Heart right ventricle (tissue), 16 donors: ENCODE measurements at places on chromosomes 12 and 14. TPM values are rescaled to one million over a fixed set of nuclear protein-coding genes. Genes with fewer than 3 reads are reported as not detected.

FAM222A gene
- 3.4 TPM for total RNA-seq

KRT3 gene
- total RNA-seq, result not detected

SOAT2 gene
- not detected for total RNA-seq

AICDA gene
- not detected for total RNA-seq

SLC17A8 gene
- total RNA-seq, result 0.17 TPM

TAS2R19 gene
- total RNA-seq, result 1.2 TPM

MYO1A gene
- not detected for total RNA-seq

RASAL1 gene
- total RNA-seq, result not detected

KLRC1 gene
- total RNA-seq, result not detected

LRRC74A gene
- total RNA-seq, result not detected

DNA sequence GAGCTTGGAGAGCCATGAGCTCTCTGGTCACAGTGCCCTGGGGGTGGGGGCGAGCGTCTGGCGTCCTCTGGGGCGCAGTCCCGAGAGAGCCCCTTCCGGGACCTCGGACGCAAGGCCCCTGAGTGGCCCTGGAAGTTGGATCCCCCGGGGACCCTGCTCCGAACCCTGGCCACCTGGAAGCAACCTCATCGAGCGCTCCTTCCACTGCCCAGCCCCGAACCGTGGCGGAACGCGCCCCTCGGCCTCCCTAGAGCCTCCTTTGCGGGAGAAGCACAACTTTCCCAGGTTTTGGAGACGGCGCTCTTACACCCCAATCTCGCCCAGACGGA lies 1.2 kb downstream of the NOS1 start:
- H3K4me1 ChIP-seq, result peaks cover 7% of the 10 kb centered on the region
- no peak for DNase-seq
- no peak overlapping the region for H3K4me3 ChIP-seq
- peaks cover 79% of the 10 kb centered on the region for H3K27me3 ChIP-seq

DNA sequence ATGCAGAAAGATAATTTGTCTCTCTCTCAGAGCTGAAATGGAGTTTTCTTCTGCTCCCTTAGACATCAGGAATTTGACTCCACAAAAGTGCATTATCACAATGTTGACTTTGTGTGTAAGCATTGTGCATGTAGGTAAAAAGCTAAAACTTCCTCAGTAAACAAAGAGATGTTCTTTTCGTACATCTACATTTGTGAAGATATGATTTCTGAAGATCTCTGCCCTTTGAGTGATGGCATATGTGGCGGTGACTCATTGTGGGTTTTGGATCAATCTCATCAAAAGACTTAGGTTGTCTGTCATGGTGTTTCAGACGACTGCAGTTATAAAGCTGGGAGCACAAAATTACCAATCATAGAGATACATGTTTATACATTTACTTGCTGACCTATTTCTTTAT lies 411.4 kb upstream of the LMO3 start:
- no peak overlapping the region for H3K27ac ChIP-seq
- H3K4me1 ChIP-seq, result no peaks in the 10 kb centered on the region
- H3K27me3 ChIP-seq, result no peaks in the 10 kb centered on the region
- no peak overlapping the region for H3K4me3 ChIP-seq
- H3K36me3 ChIP-seq, result no peaks in the 10 kb centered on the region

DNA sequence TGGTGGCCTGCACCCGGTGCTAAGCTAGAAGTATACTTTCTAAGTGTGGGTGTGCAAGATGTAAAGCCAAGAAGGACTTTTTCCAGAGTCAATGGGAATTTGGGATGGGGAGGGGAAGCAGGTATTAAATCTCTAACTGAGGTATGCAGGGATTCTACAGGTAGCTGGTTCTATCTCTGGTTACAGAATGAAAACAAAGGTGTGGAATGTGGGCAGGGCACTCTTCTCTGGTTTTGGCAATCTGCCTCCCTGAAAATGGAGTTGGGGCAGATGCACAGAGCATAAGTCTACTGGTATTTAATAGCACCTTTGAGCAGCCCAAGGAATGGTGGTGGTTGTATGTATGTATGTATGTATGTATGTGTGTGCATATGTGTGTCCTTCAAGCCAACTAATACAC lies 66.7 kb upstream of the PPP1R12A start:
- no peaks in the 10 kb centered on the region for H3K27me3 ChIP-seq
- no peak for DNase-seq
- H3K36me3 ChIP-seq, result no peaks in the 10 kb centered on the region
- H3K4me1 ChIP-seq, result no peaks in the 10 kb centered on the region
- H3K27ac ChIP-seq, result no peak overlapping the region

DNA sequence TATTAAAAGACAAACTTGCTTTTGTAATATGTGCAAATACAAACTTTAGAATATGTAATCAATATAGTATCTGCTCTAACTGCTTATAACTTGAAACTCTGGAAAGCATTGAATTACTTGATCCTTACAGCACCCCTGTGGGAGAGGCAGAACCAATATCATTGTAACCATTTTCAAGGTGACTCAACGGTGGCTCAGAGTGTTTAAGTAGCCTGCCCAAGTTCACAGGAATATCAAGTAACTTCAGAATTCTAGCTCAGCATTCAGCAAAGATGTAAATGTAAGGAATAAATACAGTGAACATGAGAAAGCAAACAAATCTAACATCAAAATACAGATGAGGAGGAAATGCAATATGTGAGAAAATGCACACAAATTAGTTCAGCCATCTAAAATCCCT lies 264.6 kb downstream of the NELL2 start:
- H3K27ac ChIP-seq, result no peak overlapping the region
- DNase-seq, result no peak
- no peaks in the 10 kb centered on the region for H3K4me1 ChIP-seq
- H3K4me3 ChIP-seq, result no peak overlapping the region

GRCh38 chr14:99273766-99274345 lies 1.9 kb upstream of the BCL11B start:
- H3K27me3 ChIP-seq, result peaks cover 78% of the 10 kb centered on the region
- H3K4me3 ChIP-seq, result peak overlapping the region; percentile 42
- no peaks in the 10 kb centered on the region for H3K36me3 ChIP-seq
- no peak overlapping the region for H3K27ac ChIP-seq
- DNase-seq, result no peak

DNA sequence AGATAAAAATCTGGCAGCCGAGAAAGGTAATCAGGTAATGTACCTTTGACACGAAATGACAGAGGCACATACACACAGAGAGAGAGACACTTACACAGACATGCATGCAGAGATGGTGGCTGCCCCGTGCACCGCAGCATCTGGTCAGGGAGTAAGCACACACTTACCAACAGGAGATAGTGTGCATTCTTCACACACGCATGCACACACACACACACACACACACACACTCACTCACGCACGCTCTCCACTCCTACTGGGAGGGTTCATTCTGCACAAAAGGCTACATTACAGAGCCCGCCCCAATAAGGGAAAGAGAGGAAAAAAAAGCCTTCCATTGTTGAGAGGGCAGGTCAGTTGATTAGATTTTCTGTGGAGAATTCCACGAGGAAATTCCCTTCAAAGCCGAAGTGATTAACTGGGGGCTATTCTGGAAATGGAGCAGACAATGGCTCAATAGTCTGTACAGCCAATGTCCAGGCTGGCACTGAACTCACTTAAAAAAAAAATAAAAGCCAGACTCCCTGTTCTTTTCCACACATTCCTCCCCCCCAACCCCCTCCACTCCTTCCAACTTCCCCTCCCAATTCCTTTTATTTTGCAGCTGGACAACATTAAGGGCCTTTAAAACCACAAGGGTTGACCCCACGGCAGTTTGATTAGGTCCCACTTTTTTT lies 1.4 kb upstream of the SOX5 start:
- no peaks in the 10 kb centered on the region for H3K4me1 ChIP-seq
- peaks cover 29% of the 10 kb centered on the region for H3K27me3 ChIP-seq
- no peak overlapping the region for H3K27ac ChIP-seq
- H3K4me3 ChIP-seq, result peak overlapping the region; percentile 51
- no peaks in the 10 kb centered on the region for H3K36me3 ChIP-seq
- DNase-seq, result peak; percentile 20

- H3K27ac ChIP-seq, result no peak overlapping the region
- no peak overlapping the region for H3K4me3 ChIP-seq
- DNase-seq, result no peak
- H3K36me3 ChIP-seq, result no peaks in the 10 kb centered on the region
- H3K27me3 ChIP-seq, result no peaks in the 10 kb centered on the region
Measured at GRCh38 chr12:75308279-75308678, 21.8 kb downstream of the CAPS2 start.

DNA sequence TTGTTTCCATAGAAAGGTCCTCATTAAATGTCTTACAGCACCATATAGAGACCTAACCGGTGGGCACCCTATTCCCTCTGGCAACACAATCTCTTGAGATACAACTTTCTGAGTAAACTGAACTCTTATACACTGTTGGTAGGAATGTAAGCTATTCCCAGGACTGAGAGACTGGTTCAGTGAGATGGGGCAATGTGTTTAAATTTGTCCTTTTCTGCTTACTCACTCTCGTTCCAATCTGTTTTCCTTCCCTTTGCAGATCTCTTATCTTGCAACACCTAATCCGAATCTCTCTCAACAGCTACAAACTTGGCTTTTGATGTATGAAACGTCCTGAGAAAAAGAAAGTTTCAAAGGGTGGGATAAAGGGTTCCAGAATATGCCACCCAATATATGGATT lies 26.1 kb upstream of the ETV6 start:
- H3K4me3 ChIP-seq, result no peak overlapping the region
- H3K36me3 ChIP-seq, result no peaks in the 10 kb centered on the region
- no peaks in the 10 kb centered on the region for H3K4me1 ChIP-seq

DNA sequence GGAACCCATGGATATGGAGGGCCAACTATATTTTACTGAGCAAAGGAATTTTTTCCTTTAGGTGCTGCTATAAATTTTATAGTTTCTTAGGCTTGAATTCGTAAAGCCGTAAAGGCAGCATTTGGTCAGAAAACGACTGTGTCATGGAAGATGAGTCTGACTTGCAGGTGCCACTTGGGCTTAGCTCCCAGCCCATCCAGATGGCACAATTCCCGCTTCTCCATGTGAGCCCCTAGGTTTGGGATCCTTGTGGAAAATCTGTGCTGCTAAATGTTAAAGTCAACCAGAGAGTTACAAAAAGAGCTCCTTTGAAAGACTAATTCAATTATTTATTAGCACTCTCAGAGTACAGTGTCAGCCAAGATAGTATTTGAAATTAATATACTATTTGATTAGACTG lies 120.1 kb upstream of the NPAS3 start:
- no peak overlapping the region for H3K27ac ChIP-seq
- H3K4me1 ChIP-seq, result peaks cover 11% of the 10 kb centered on the region
- H3K36me3 ChIP-seq, result no peaks in the 10 kb centered on the region
- no peak overlapping the region for H3K4me3 ChIP-seq

DNA sequence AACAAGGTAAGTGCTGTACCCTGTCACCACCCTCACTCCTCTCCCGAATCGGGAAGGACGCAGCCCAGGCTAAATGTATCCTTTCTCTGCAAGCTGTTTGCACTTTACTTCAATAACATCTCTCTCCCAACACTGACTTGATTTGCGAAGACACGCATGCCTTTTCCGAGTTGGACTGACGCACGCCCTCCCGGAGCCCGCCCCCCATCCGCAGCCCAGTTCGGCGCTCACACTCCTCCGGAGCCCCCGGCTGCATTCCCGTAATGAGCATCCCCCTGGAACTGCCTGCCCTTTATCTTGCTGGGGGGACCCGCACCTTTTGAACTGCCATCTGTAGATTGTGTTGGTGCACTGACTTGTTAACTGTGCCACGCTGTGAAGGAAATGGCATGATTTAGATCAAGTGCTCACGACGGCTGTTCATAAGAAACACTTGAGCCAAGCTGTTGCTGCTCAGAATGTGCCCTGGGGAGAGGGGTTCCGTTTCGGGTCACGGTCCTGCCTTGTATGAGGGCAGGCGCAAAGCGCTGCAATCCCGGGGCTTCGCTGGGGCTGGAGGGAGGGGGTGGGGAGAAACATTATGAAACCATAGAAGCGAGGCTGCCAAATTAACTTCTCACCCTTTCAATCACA lies 176.6 kb upstream of the CDKN3 start:
- peak overlapping the region; percentile 46 for H3K4me3 ChIP-seq
- peaks cover 64% of the 10 kb centered on the region for H3K27me3 ChIP-seq
- peaks cover 12% of the 10 kb centered on the region for H3K4me1 ChIP-seq

- DNase-seq, result no peak
- H3K27me3 ChIP-seq, result no peaks in the 10 kb centered on the region
- H3K4me3 ChIP-seq, result no peak overlapping the region
Measured at GRCh38 chr14:51107801-51108200, 12.9 kb upstream of the TRIM9 start.

DNA sequence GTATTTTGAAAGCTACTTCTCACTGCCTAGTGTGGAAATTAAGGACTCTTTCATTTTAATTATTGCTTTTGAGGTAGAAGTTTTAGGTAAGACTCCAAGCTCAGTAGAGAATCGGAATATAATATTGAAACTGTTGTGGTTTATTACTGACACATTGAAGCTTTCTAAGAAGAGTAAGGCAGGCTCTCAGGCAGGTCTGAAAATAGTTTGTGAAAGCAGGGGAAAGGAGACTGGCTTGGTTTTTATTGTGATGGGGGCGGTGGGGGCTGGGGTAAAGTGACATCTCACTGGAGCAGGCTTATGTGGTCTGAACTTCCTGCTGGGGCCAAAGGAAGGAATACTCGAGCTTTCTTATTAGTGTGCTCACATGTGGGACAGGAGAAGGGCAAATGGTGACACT lies 79.5 kb downstream of the OTOGL start:
- H3K4me1 ChIP-seq, result no peaks in the 10 kb centered on the region
- no peaks in the 10 kb centered on the region for H3K36me3 ChIP-seq
- DNase-seq, result no peak
- H3K4me3 ChIP-seq, result no peak overlapping the region
- no peak overlapping the region for H3K27ac ChIP-seq
- no peaks in the 10 kb centered on the region for H3K27me3 ChIP-seq

GRCh38 chr14:59161561-59162175 lies 26.8 kb upstream of the DAAM1 start:
- H3K36me3 ChIP-seq, result no peaks in the 10 kb centered on the region
- no peak overlapping the region for H3K4me3 ChIP-seq
- H3K27me3 ChIP-seq, result no peaks in the 10 kb centered on the region
- no peaks in the 10 kb centered on the region for H3K4me1 ChIP-seq
- H3K27ac ChIP-seq, result peak overlapping the region; percentile 9
- DNase-seq, result no peak

DNA sequence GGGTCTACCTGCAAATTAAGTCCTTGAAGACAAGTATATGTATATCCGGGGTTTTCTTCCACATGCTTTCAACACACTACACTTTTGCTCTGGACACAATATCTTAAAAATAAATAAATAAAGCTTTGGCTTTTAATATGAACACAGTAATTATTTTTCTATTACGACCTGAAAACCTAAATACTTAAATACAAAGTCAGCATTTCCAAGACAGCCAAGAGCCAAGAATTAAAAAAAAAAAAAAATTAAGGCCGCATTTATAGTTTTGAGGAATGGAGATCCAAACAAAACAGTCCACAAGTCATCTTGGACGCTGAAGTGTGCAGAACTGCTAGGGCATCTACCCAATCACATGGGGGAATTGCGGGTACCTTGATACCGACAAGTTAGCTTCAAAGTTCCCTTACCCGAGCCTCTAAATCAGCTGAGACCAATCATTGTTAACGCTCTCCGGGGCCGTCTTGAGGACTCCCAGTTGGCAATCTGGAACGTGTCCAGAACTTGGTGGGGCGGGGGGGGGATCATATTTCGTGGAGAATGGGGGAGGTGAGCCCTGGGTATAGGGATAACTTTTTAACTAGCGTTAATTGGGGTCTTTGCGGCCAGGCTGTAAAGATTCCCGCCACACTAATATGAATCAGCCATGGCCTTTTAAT lies 731 bp upstream of the PCNX4 start:
- H3K4me3 ChIP-seq, result peak overlapping the region; percentile 71
- peak; percentile 49 for DNase-seq
- H3K27ac ChIP-seq, result peak overlapping the region; percentile 96
- no peaks in the 10 kb centered on the region for H3K4me1 ChIP-seq

GRCh38 chr12:27355979-27356378 lies 23.3 kb downstream of the BMAL2 start:
- H3K4me3 ChIP-seq, result no peak overlapping the region
- no peaks in the 10 kb centered on the region for H3K4me1 ChIP-seq
- H3K27ac ChIP-seq, result no peak overlapping the region
- H3K36me3 ChIP-seq, result no peaks in the 10 kb centered on the region
- DNase-seq, result no peak
